ENCODE measurements at places on chromosomes 2 and 18.

GRCh38 chr2:223418604-223419199 lies 183.5 kb downstream of the SCG2 start:
- DNase-seq, result no peak

GRCh38 chr18:73714466-73714865 lies 433.2 kb downstream of the FBXO15 start:
- DNase-seq, result no peak

GRCh38 chr2:73406996-73407395 lies 21.4 kb downstream of the ALMS1 start:
- DNase-seq, result no peak

DNA sequence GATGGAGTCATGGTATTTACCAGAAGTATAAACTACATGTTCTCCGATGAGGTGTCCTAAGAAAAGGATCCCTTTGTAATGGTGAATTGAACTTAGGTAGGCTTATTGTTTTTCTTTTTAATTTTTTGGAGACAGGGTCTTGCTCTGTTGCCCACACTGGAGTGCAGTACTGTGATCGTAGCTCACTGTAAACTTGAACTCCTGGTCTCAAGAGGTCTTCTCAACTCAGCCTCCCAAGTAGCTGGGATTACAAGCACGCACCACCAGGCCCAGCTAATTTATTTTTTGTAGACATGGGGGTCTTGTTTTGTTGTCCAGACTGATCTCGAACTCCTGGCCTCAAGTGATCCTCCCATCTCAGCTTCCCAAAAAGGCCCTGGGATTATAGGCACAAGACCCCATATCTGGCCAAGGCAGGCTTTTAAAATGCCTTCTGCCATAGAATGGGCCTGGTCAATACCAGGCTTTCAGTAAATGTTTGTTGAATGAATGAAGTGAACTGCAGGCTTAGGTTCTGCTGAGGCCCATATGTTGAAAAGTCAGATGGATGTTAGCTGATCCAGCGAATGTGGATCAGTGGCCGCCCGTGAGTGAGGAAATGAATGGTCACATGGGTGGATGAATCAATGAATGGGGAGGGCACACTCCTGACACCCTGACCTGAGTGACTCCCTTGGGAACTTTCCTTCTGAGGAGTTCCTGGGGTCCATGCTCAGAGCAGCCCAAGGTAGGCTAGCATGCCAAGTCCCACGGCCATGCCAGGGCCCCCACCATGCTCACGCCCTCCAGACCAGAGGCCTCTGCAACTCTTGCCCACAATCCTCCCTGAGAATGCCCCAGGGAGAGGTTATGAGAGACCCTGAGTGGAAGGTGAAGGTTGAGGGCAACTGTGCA lies 118.0 kb upstream of the MYCN start:
- no peak for DNase-seq

GRCh38 chr18:52344881-52345280 lies 4.9 kb downstream of the DCC start:
- DNase-seq, result no peak

DNA sequence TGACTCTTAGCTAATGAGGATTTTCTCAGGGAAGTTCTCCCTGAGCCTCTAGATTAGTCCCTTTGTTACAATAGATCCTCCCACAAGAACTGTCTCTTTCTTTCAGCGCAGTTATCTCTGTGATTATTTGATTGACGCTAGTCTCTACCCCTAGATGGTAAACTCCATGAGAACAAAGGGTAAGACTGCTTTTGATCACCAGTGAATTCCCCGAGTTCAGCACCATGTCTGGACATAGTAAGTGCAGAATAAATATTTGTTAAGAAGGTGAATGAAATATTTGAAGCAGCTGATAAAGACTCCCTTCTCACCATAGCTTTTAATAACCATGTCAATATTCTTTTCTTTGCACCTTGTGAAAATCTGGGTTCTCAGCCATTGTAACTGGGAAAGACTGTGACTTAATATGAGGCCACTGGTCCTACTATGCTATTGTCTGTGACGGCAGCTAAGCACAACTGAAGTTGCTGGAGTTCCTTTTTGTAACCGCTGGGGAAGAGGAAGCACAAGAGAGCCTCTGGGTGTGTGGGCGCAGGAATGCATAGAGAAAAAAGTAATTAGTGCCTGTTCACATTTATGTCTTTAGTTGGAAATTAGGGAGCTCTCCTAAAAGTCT lies 214.7 kb downstream of the TGIF1 start:
- DNase-seq, result no peak

DNA sequence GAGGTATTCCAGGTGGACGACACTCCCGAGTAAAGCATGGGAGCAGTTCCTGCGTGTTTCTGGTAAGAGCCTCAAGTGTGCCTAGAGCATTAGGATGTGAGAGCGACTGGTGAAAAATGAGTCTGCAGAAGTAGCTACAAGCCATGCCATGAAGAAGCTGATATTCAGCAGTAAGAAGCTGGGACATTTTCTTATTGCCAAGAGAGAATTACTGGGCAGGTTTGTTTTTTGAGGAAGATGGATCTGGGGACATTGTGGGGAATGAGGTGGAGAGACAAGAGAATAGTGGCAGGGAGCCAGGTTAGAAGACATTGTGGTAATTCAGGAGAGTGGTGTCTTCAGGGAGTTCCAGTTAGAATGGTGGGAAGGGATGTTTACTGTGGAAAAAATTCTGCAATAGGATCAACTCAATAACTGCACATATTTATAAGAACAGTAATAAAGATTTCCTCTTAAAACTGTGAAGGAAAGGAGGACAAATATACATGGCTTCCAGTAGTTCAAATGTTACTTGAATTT lies 38.2 kb downstream of the CRIM1 start:
- no peak for DNase-seq

GRCh38 chr18:46344416-46345180 lies 240.4 kb downstream of the HAUS1 start:
- no peak for DNase-seq

- DNase-seq, result no peak
Observed at GRCh38 chr2:176091329-176092258, 927 bp upstream of the HOXD13 start.

DNA sequence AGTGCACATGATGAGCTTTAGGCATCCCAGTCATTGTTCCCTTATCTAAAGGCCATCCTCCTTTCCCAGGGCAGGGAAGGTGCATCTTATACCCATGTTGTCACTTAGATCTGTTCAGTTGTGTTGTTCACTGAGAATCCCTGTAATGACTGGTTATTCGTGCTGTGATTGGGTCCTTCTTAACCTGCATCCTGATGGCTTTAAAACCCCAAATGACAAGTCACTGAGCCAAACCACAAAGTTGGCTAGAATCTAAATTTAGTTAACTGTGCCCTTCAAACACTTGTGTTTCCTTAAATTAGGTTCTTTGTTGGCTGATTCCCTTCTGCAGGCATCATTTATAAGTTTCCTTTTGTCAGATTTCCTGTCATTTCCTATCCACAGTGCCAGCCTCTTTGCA lies 58.5 kb upstream of the SLC16A14 start:
- no peak for DNase-seq

GRCh38 chr18:62368100-62368499 lies 43.0 kb downstream of the TNFRSF11A start:
- no peak for DNase-seq

DNA sequence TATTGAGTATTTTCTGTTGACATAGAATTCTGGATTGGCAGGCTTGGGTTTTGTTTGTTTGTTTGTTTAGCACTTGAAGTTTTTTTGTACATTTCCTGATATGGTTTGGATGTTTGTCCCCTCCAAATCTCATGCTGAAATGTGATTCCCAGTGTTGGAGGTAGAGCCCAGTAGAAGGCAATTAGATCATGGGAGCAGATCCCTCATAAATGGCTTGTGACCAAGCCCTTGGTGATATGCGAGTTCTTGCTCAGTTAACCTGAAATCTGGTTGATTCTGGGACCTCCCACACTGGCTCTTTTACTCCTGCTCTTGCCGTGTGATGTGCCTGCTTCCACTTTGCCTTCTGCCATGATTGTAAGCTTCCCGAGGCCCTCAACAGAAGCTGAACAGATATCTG lies 98.0 kb downstream of the PTPN4 start:
- DNase-seq, result no peak

GRCh38 chr18:46623541-46623940 lies 33.5 kb downstream of the LOXHD1 start:
- no peak for DNase-seq

- DNase-seq, result no peak
Observed at GRCh38 chr2:176457481-176457880, 188.2 kb downstream of the MTX2 start.

DNA sequence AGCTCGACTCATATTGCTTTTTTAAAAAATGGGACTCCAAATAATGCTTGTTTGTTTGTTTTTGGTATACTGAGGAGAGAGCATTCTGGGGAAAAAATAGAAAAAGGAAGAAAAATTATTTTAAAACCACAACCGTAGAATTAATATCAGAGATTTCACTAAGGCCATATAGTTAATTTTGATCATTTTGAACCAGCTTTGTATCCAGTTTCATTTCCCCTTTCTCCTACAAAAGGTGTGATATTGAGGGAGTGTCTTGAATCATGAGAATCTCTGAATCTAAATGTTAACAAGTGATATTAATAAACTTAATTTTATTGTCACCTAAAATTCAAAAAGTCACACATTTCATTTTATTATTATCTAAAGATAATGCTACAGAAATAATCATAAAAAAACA lies 198.5 kb upstream of the GALNT5 start:
- DNase-seq, result no peak

GRCh38 chr2:171841996-171842395 lies 52.0 kb downstream of the SLC25A12 start:
- DNase-seq, result no peak

DNA sequence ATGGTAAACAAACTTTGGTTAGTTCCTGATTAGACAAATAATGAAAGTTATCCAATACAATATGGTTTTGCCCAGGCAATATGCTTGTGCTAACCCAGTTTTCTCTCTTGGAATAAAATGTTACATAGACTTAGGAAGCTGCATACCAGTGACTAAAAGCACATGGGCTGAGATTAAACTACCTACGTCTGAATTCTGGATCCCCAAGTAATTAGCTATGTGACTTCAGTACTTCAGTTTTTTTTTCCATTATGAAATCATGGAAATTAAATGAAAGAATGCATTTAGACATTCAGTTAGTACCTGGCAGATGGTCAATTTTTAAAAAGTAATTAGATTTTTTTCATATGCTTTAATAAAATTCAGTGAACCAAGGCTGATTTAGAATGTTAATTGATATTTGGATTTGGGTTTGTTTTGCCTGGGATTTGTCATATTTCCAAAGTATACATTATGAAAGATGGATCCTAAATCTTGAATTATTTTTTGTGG lies 213.9 kb downstream of the PTH2R start:
- DNase-seq, result no peak

DNA sequence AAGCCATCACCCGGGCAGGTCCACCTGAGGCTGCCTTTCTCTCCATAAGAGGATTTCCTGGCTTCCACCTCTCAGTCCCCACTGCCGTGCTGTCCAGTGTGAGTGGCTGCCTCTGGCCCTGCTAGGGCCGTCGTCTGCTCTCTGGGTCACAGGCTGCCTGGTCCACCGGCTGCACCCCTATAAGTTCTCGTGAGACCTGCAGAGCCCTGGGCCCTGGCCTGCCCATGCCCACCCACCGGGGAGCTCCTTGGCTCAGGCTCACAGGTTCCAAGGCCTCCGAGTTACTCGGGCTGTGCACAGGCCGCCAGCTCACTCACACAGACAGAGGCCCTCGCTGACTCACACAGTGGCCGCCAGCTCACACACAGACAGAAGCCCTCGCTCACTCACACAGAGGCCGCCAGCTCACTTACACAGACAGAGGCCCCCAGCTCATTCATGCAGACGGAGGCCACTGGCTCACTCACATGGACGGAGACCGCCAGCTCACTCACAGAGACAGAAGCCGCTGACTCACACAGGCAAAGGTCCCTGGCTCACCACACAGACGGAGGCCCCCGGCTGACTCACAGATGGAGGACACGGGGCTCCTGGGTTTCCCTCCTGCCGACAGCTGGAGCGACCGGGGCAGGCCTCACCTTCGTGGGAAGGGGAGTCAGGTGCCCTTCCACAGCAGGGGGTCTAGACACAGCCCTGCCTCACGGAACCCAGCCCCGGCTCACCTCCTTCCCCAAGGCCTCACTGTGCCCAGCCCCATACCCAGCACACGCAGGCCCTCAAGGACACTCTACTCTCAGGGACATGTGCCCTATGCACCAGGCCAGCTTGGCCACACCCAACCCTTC lies 334.1 kb upstream of the MYT1L start:
- DNase-seq, result peak; percentile 45

- DNase-seq, result no peak
Observed at GRCh38 chr2:198465970-198466369, 661.6 kb downstream of the PLCL1 start.

DNA sequence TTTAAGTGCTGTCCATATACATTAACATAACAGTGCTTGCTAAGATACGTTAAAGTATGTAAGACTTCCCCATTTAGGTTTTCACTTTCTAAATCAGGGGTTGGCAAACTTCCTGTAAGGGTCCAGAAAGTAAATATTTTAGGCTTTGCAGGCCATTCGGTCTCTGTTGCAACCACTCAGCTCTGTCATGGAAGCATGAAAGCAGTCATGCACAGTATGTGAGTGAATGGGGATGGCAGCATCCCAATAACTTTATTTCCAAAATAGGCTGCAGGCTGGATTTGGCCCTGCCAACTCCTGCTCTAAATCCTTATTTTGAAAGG lies 128.7 kb downstream of the PLA2R1 start:
- DNase-seq, result no peak

DNA sequence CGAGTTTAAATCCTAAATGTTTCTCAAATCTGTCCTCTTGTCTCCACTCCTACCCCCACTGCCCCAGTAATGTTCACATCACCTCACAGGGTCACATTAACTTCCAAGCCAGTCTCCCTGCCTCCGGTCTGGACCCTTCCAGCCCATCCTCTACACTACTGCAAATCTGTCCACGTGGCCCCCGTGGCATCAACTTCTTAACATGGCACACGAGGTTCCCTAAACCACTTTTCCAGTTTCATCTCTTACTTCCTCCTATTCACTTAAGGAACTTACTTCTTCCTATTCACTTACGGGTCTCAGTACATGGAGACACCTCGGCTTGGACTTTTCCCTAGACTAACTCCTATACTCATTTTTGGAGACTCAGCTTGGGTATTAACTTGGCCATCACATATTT lies 27.0 kb downstream of the MRPL33 start:
- DNase-seq, result no peak

DNA sequence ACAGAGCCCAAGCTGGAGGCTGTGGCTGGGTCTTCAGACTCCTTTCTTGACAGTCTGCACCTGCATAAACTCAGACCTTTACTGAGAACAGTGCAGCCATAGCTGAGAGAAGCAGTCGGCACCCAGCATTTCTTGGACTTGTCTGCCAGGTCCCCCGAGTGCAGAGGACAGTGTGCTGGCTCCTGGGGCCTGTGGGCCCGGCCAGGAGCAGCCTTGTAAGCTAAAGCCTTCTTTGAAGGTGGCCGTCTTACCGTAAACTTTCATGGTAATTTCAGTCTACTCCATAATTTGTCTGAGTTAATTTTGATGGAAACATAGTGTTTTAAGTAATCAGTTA lies 70.9 kb downstream of the LRRFIP1 start:
- no peak for DNase-seq

DNA sequence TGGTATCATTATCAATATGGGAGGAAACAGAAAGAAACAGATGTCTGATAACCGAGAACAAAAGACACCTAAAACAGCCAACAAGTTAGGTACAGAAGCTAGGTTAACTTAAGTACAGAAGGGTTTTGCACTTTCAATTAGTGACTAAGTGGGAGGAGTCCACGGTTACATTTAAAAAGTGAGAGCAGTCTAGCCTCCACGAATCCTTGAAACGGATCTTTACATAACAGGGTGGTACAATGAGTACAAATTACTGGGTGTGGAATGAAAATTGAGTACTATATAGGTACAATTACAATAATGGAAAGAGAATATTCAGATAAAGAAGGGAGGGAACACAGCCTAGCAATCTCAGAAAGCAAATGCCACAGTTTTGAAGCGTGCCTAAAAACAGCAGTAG lies 76.6 kb downstream of the TLK1 start:
- no peak for DNase-seq

All from HTR-8/SVneo (cell line).